NCI-H187 (cell line): ENCODE measurements at places on chromosomes 7 and 10.

- no peak for DNase-seq
Measured at GRCh38 chr7:1193593-1194424, 33.8 kb upstream of the ZFAND2A start.

- DNase-seq = no peak
Measured at GRCh38 chr10:114808982-114809381, 12.6 kb upstream of the FHIP2A start.

DNA sequence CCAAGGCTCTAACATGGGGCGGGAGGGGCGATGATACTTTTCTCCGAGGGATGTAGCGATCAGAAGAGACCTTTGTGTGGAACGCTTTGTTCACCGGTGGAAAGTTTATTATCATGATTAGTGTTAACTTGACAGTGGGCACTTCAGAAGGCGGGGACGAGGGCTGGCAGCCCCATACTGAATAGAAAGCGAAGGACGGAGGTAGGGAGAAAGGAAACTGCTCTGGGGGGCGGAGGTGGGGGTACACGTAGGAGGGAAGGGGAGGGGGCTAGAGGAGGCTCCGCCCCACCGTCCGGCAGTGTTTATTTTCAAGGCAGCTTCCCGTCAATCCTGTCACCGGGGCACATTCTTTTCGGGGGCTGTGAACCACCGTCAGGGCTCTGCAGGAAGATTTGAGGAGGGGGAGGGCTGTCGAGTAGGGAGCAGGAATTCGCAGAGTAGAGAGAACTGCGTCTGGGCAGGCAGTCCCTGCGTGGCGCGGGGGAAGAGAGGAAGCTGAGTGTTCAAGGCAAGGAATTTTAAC is 9.4 kb upstream of the NKX2-3 start:
- DNase-seq = no peak

DNA sequence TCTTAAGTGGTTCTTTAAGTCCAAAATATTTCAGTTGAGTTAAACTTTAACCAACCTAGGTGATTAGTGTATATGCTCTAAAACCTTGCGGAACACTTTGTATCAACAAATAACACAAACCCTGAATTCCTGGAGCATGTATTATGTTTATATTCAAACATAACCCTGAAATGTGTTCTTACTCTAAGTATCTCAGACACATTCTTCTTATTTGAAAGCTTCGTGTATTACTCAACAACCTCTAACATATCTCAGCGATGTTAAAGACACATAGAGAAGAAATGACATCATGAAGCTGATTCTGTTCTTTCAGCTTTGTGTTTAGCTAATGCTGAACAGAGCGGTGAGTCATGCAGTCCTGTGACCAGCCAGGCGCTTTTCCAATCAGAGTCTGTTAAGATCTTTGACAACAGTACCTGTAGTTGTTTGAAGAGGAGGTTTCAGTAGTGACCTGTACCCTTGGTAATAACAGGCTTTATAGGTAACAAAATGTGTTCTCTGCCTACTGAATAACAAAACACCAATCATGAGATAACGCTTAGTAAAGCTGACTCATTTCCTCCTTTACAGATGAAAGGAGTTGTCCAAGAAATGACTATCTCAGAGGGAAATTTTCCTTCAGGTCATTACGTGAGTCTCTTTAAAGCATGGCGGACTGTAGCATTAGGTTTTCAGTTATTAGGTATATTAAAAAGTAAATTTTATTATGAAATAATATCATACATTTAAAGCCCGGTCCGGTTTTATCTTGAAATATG is 67.3 kb upstream of the KLF6 start:
- DNase-seq = no peak

DNA sequence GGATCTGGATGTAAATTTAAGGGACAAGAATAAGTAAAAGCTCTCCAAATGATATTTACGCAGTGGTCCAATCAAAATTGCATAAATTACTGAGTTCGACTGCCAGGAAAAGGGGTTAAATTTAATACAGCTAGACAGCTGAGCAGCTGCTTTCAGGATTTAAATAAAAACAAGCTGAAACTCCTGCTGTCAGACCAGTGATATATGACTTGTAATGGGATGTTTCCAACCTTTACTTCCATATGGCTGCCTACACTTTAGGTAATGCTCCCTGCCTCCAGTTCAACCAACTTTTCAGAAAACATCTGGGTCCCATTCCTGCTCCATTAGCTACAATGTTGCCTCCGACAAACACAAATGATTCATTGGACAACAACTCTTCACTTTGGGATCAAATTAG is 326.3 kb upstream of the DGKB start:
- DNase-seq = no peak

GRCh38 chr10:70762441-70763175 is 22.6 kb downstream of the TBATA start:
- no peak for DNase-seq

DNA sequence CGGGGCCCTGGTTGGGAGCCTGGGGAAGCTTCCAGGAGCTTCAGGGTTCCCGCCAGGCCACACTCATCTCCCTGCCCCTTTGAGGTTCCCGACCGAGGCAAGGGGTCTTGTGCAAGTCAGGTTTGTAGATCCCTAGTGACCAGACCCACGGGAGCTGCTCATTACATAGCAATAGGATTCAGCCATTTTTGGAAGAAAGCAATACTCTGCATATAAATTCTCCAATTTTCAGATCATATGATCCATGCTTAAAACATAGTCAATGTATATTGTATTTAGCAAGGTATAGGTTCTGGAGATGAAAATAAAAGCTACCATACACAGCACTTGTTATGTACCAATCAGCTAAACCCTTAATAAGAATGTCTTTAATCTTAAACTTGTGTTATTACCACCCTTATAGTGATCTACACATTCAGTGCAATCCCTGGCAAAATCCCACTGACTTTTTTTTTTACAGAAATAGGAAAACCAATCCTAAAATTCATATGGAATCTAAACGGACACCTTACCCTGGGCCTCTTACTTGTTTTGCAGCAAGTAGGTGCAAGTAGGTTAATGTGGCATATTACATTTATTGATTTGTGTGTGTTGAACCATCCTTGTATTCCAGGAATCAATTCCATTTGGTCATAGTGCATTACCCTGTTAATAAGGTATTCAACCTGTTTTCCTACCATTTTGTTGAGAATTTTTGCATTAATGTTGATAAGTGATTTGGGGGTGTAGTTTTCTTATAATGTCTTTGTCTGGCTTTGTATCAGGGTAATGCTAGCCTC is 13.8 kb upstream of the FKBP9 start:
- no peak for DNase-seq

DNA sequence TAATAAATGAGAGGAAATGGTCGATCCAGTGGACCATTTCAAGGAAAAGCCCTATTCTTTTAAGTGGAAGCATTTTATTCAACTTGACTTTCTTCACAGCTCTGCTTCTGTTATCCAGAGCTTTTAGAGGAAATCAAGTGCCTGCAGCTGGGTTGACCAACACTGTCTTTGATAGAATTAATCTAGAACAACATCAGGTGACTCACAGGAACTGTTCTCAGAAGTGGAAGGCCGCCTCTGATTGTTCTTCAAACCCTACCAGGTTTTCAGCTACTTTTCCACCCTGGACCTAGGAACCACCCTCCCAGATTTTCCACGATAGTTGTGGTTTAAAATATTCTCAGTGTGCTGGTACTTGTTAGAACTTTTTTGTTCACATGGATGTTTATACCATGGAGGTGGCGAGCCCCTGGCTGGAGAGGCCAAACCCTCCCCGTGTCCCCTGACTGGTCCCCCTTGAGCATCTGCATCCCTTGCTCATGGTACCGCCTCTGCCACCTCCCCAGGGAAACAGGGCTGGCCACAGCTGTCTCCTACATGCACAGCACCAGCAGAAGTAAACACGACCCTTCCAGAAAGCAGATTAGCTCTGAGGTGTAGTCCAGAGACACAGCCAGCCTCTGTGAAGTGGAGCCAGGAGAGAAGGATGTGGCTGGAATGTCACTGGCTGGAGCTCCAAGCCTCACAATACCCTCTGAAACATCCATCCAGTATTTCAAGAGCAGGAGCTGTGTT is 293.3 kb downstream of the USP6NL start:
- no peak for DNase-seq

DNA sequence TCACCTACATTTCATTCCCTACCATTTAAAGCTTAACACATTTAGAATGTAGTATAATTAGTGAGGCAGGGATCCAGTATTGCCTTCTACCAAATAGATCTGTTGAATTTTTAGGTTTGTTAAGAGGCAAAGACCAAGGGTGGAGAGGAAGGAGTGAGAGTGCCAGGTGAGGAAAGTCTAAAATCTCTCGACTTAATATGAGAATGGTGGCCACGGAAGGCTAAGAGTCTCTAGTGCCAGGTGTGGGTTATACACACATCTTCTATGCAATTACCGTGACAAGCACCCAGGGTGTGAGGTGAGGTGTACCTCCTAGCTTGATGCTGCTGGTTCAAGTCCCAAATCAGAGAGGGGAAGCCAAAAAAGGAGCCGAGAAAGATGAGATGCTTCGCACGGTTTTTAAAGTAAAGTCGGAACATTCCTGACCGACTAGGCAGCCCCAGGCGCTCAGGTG is 439 bp downstream of the IQUB start:
- no peak for DNase-seq

DNA sequence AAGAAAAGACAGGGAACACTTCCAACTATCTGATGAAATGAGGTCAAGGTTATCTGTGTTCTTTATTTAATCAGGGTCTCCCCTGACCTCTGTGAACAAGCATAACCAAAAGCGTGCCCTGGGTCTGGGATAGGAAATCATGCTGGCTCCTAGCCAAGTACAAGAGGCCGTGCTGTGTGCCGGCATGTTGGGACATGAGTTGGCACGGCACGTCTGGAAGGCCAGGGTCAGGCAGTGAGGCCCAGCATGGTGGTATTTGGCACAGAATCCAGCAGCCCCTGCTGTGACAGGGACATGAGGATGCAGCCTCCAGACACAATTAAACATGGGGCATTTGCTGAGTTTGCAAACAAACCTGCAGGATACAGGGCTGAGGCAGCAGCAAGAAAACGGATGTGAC is 320.4 kb downstream of the PLXNA4 start:
- DNase-seq = no peak

- DNase-seq = no peak
Measured at GRCh38 chr7:12369756-12370155, 33.9 kb downstream of the VWDE start.

- DNase-seq = no peak
Measured at GRCh38 chr7:35869810-35870209, 69.0 kb downstream of the SEPTIN7 start.

DNA sequence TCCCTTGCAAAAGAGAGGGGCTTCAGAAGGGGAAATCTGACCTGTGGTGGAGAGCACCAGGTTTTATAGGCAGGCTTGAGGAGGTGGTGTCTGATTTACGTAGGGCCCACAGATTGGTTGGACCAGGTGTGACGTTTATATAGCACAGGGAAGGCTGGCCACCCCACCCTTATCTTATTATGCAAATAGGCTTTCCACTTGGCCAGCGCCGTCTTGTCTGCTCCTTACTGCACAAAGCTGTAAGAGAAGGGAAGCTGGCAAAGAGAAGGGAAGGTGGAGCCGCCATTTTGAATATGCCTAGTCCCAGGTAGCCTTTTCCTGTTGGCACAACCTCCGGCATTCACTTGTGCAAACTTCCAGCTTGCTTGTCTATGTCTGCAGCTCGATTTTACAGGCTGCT is 221.4 kb downstream of the GATA3 start:
- no peak for DNase-seq

- DNase-seq = no peak
Measured at GRCh38 chr7:4775848-4776623, 613 bp downstream of the AP5Z1 start.

- no peak for DNase-seq
Measured at GRCh38 chr10:65416094-65416493, 1509.7 kb upstream of the LRRTM3 start.
